ENCODE measurements at places on chromosomes 7 and 10.

GRCh38 chr10:30027057-30028005 lies 32.1 kb downstream of the JCAD start:
- peak; percentile 74 for DNase-seq

DNA sequence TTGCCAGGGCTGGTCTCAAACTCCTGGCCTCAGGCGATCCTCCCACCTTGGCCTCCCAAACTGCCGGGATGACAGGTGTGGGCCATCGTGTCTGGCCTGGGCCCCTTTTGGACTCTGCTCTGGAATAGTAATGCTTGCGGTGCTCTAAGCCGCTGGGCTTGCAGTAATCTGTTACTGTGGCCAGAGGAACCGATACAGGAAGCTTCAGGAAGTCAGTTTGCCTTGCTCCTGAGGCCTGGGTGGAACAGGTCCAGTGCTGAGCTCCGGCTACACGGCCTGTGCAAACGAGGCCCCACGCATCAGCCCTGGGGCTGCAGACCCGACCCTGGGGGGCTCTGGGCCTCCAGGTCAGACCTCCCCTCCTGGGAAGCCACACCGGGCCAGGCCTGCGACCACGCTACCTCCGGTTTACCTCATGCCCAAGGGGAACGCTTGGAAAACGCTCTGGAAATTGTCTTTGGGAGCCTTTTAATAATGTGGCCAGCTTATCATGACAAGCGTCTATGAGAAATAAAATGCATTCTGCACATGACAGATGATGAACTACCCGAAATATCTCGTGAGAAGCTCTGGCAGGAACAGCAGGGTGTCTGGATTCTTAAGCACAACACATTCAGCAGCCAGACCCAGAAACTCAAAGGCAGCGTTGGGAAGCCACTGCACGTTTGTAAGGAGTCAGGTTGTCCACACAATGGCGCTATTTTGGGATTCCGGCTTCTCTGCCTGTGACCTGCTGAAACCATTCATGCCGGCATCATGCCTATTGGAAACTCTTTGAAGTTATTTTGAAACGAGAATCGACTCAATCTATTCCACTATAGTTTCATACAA lies 10.1 kb upstream of the ADAP1 start:
- no peak for DNase-seq

- DNase-seq: no peak
Observed at GRCh38 chr10:16049050-16049449, 188.7 kb upstream of the MINDY3 start.

DNA sequence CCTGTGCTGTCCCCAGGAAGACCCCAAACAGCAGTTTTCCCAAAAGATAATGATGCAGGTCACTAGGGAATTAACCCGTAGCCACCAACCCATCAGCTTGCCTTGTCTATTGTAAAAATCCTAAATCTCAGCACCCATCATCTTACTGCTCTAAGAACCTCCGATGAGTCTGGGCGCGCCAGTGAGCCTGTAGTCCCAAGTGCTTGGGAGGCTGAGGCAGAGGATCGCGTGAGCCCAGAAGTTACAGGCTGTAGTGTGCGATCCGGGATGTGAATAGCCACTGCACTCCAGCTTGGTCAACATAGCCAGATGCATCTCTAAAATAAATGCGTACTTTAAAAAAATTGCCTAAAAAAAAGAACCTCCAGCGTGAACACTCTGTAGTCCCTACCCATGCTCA lies 951 bp downstream of the AS3MT start:
- no peak for DNase-seq

DNA sequence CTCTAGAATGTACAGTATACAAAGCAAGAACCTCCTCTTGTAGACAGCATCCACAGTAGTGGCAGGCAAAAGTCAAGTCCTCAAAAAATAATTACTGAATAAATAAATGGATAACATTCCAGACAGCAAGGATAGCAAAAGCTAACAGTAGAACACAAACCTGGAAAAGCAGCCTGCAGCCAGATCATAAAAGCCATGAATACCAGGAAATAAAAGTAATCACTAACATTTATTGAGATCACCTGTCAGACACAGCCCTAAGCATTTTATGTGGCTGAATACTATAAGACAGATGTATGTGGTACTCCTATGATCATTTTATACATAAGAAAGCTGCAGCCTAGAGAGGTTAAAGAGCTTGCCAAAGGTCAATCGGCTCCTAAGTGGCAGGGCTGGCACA lies 34.0 kb downstream of the CUL2 start:
- no peak for DNase-seq

GRCh38 chr10:130387936-130388580 lies 251.9 kb downstream of the GLRX3 start:
- no peak for DNase-seq

GRCh38 chr7:141891336-141891735 lies 24.9 kb upstream of the OR9A4 start:
- DNase-seq: no peak

DNA sequence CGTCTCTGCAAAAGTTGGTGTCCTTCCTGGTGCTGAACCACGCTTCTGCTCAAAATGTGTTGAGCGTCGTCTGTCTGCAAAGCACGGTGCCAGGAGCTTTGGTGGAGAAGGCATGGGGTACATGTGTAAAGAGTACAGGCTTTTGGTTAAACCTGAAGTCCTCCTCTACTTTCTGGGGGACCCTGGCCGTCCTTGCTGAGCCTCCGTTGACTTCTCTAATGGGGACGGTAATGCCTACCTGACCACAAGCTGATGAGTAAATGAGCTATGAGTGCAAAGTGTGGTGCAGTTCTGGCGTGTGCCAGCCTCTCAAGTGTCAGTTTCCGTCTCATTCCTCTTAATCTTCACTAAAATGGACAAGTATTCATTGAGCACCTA lies 527 bp upstream of the HERPUD2 start:
- DNase-seq: no peak

Data from GM13976 (cell line).